ENCODE measurements at places on chromosomes 13 and 19.
A peak's percentile ranks its signal among the peaks of the same experiment; 100 is the strongest.

DNA sequence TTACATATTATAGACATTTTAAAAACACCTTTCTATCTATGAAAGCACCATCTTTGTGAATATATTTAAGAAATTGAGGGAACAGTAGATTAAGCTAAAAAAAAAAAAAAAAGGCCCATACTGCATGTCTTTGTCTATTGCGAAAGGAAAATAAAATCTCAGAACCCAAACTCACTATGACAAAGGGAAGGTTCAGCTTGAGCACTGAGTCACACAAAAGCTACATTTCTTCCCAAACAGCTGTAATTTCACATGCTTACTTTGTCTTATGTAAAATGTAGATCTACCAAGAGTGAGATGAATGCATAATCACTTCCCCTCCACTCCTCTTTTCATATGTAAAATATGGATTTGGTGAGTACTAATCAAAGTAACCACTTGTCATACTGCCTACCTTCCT is 640.1 kb upstream of the KLF12 start:
- no peak overlapping the region for H3K4me3 ChIP-seq
- H3K27ac ChIP-seq: no peak overlapping the region
- no peaks in the 10 kb centered on the region for H3K4me1 ChIP-seq
- H3K27me3 ChIP-seq: no peaks in the 10 kb centered on the region
- DNase-seq: no peak

DNA sequence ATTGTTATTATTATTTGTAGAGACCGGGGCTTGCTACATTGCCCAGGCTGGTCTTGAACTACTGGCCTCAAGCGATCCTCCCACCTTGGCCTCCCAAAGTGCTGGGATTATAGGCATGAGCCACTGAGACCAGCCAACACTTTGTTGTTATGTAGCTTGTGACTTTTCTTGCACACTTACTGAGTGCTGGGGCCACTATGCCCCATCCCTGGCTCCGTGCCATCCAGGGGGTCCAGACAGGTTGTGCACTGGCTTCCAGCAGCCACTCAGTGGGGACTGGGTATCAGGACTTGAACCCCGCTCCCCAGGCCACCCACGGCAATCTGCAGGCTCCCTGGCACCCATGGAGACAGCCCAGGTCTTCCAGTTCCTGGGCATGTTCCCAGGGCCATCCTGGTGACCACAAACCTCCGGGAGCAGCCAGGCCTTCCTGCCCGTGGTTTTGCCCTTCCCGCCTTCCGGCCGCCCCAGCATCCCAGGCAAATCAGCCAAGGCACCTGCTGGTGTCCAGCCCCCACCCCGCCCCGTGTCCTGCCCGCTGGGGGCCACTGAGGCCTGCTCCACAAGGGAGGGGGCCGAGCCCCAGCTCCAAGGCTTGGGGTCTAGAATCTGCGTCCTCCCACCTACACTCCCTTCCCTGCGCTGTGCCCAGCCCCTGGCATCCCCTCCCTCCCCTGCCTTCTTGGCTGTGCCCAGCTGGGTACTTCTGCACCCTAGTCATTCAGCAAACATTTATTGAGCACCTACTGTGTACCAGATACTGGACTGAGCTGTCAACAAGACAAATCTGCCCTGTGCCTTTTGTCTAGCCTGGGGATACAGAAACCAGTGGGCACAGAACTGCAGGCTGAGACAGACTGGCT is 23.7 kb upstream of the SEMA6B start:
- no peak for DNase-seq
- peaks cover 5% of the 10 kb centered on the region for H3K4me1 ChIP-seq
- H3K4me3 ChIP-seq: no peak overlapping the region
- H3K36me3 ChIP-seq: no peaks in the 10 kb centered on the region
- peaks cover 54% of the 10 kb centered on the region for H3K27me3 ChIP-seq

DNA sequence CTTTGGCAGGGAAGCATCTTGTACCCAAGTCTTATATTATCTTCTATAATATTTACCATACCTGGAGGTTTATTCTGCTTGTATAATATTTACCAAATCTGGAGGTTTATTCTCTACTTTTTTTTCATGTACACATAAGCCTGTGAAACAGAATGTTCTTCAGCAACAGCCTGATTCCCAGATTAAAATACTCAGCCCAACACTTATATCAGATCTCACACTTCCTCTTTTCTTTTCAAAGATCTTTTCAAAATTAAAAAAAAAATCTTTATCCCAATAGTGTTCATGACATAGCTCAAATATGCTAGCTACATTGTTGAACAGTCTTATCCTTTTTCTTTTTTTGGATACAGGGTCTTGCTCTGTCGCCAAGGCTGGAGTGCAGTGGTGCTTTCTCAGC is 300.7 kb downstream of the LMO7 start:
- H3K27me3 ChIP-seq: no peaks in the 10 kb centered on the region
- H3K4me3 ChIP-seq: no peak overlapping the region
- no peaks in the 10 kb centered on the region for H3K4me1 ChIP-seq
- no peaks in the 10 kb centered on the region for H3K36me3 ChIP-seq
- no peak for DNase-seq
- no peak overlapping the region for H3K27ac ChIP-seq

DNA sequence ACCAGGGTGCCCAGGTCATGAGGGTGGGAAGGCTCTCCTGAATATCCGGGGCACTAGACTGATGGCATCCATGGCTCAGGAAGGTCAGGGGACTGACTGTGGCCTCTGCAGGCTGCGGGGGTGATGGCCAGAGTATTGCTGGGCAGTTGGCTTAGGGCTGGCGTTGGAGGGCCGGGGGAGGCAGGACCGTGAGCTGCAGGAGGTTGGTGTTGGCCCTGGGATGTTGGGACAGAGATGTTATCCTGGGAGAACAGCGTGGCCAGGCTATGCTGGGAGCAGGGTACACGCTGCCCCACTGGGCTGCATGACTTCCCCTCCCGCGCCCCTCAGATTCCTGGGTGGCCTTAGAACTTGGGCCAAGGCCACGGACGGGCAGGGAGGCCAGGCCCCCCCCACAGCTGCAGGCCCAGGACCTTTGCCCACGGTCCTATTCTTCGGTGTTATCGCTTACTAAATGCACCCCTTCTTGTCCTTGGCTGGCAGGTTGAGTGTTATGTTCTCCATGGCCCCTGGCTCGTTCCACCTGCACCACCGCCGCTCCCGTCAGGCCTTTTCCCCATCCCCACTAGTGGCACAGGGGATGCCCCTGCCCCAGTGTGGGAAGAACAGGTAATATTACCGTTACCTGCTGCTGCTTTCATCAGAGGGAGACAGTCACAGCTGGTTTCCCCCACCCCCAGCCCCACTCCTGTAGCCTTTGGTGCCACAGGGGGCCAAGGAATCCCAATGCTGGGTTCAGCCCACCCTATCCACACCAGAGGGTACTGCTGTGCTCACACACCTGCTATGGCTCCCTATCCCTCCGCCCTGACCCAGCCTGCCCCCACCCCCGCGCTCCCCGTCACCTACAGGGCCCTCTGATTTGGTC is 3.2 kb upstream of the ISYNA1 start:
- no peak for DNase-seq
- no peaks in the 10 kb centered on the region for H3K36me3 ChIP-seq
- no peaks in the 10 kb centered on the region for H3K27me3 ChIP-seq
- H3K27ac ChIP-seq: no peak overlapping the region
- H3K4me1 ChIP-seq: peaks cover 14% of the 10 kb centered on the region

DNA sequence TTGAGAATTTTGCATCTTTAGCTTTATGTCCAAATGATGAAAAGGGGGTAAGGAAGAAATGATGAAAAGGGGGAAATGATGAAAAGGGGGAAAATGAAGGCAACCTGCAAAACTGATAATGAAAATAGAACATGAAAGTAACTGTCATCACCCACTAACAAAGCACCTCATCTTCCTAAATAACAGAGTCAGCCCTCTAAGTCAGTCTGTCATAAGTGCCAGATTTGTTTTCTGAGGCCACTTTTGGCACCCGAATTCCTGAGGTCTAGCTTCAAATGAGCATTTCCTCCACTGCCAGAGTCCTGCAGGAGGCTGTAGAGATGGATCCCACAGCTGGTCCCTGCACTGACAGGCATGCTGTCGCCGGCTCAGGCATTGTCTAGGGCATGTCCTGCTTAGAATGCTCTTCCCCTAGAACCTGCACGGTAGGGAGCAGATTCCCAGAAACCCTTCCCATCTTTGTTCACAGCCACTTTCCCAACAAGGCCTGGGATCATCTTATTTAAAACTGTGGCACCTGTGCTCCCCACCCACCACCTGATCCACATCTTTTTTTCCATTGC is 25.3 kb downstream of the RAP2A start:
- H3K36me3 ChIP-seq: no peaks in the 10 kb centered on the region
- no peaks in the 10 kb centered on the region for H3K27me3 ChIP-seq
- no peak for DNase-seq

- H3K36me3 ChIP-seq: no peaks in the 10 kb centered on the region
- DNase-seq: no peak
- H3K4me1 ChIP-seq: no peaks in the 10 kb centered on the region
- no peaks in the 10 kb centered on the region for H3K27me3 ChIP-seq
Observed at GRCh38 chr13:110185696-110186095, 121.3 kb downstream of the COL4A1 start.

DNA sequence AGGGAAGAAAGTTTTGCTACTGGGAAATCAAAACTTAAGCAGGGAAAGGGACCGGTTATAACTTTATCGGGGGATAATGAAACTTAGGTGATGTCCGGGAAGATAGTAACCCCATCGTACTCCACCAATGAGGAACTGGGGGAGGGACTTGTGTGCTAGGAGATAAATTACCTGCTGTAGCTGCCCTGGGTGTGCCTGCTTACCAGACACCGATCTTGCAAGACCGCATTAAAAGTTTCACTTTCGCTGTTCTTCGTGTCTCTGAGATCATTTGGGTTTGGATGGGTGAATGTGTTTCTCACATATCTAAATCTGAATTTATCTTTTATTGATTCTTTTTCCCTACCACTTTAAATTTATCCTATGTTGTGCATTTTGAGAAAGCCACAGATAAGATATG is 381.4 kb downstream of the SLITRK6 start:
- no peak for DNase-seq
- no peaks in the 10 kb centered on the region for H3K36me3 ChIP-seq
- H3K4me3 ChIP-seq: no peak overlapping the region

DNA sequence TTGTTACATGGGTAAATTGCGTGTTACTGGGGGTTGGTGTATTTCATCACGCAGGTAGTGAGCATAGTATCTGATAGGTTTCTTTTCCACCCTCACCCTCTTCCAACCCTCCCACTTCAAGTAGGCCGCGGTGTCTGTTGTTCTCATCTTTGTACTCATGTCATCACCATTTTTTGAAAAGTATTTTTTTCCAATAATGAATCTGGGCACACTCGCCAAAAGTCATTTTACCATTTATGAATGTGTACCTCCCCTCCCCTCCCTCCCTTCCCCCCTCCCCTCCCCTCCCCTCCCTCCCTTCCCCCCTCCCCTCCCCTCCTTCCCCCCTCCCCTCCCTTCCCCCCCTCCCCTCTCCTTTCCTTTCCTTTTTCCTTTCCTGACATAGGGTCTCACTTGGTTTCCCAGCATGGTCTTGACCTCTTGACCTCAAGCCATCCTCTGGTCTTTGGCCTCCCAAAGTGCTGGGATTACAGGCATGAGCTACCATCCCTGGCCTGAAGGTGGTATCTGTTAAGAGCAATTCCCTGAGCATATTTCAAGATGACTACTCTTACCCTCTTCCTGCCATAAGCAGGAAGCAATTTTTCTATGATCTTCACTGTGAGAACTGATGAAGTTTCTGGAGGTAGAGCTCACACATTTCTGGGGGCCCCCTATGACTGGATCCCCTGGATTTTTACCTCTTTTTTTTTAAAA is 15.7 kb downstream of the ZNF627 start:
- H3K4me1 ChIP-seq: no peaks in the 10 kb centered on the region
- H3K27ac ChIP-seq: no peak overlapping the region
- H3K27me3 ChIP-seq: no peaks in the 10 kb centered on the region
- no peak overlapping the region for H3K4me3 ChIP-seq

DNA sequence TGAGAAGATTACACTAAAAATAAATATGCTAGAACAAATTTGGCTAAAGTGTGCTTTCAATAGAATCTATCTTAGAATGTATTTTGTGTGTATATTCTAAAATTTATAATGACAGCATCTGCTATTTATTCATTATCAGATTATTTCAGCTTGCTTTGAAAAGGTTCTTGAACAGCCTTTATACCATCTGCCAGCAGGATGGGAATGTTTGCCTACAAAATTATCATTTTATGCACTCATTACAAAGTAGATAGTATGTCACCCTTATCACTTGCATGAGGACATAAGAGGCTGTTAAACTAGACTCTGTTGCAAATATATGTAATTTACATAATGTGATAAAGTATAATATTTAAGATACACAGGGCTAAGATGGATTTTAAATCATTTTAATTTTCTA is 1286.9 kb upstream of the PCDH20 start:
- H3K27ac ChIP-seq: no peak overlapping the region
- no peaks in the 10 kb centered on the region for H3K4me1 ChIP-seq
- no peak overlapping the region for H3K4me3 ChIP-seq
- DNase-seq: no peak
- H3K27me3 ChIP-seq: no peaks in the 10 kb centered on the region

DNA sequence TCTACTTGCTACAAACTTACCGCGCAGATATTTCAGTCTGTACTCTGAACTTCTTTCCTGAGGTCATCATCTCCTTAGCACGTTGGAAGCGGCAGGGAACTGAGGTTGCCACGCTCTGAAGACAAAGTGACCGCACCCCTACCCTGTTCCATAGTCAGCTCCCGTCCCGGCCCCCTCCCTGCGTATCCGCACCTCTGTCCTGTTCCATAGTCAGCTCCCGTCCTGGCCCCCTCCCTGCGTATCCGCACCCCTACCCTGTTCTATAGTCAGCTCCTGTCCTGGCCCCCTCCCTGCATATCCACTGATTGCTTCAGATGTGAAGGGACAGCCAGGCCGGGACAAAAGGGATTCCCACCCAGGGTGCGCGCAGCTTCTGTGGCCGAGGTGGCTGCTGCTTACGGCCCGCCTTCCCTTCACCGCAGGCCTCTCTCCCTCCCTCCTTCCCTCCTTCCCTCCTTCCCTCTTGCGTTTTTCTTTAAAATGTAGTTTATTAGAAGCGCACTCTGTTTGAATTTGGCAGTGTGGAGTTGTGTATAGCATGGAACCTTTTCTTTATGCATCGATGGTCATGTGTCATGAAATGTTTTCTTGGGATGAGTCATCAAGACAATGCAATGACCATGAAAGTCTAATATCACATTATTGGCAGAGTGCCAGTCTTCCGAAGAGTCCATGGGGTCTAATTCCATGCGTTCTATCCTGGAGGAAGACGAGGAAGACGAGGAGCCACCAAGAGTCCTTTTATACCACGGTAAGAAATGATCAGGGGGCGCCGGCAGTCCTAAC is 21.9 kb upstream of the NDUFS7 start:
- no peak overlapping the region for H3K4me3 ChIP-seq
- peak overlapping the region; percentile 58 for H3K27ac ChIP-seq
- H3K27me3 ChIP-seq: no peaks in the 10 kb centered on the region
- no peaks in the 10 kb centered on the region for H3K36me3 ChIP-seq
- H3K4me1 ChIP-seq: no peaks in the 10 kb centered on the region

DNA sequence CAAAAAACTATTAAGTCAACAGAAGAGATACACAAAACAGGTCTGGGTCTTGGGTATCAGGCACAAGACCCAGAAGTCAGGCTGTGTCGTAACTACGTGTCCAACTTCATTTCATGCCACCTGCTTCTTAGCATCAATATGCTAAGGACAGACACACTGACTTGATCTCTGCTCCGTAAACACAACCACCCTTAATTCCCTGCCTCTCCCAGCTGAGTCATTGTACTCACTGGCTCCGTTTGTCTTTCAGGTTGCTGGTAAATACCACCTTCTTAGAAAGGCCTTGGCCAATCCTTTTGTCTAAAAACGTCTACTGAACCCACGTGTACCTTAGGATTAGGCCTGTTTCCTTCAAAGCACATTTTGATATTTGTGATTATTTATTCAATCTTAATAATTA is 726.2 kb downstream of the PCDH9 start:
- H3K4me3 ChIP-seq: no peak overlapping the region
- H3K4me1 ChIP-seq: no peaks in the 10 kb centered on the region
- no peaks in the 10 kb centered on the region for H3K27me3 ChIP-seq
- DNase-seq: no peak
- no peaks in the 10 kb centered on the region for H3K36me3 ChIP-seq

Data from colonic mucosa (tissue), 4 donors.